ENCODE measurements at places on chromosomes 3 and 15.

- no peak for DNase-seq
Observed at GRCh38 chr3:66450390-66451022, 50.3 kb downstream of the LRIG1 start.

DNA sequence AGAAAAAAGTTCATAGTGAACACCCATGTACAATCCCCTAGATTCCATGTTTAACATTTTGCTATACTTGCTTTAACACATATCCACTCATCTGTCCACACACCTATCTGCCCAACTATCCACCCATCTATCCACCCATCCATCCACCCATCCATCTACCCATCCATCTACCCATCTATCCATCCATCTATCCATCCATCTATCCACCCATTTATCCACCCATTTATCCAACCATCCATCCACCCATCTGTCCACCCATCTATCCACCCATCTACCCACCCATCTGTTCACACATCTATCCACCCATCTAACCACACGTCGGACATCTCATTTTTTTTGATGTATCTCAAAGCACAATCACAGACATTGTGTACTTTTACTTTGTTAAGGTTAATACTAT lies 25.8 kb downstream of the RTP3 start:
- no peak for DNase-seq

- DNase-seq = no peak
Observed at GRCh38 chr3:45126730-45127129, 19.4 kb downstream of the CDCP1 start.

- no peak for DNase-seq
Observed at GRCh38 chr3:184739594-184740505, 28.0 kb upstream of the MAGEF1 start.

DNA sequence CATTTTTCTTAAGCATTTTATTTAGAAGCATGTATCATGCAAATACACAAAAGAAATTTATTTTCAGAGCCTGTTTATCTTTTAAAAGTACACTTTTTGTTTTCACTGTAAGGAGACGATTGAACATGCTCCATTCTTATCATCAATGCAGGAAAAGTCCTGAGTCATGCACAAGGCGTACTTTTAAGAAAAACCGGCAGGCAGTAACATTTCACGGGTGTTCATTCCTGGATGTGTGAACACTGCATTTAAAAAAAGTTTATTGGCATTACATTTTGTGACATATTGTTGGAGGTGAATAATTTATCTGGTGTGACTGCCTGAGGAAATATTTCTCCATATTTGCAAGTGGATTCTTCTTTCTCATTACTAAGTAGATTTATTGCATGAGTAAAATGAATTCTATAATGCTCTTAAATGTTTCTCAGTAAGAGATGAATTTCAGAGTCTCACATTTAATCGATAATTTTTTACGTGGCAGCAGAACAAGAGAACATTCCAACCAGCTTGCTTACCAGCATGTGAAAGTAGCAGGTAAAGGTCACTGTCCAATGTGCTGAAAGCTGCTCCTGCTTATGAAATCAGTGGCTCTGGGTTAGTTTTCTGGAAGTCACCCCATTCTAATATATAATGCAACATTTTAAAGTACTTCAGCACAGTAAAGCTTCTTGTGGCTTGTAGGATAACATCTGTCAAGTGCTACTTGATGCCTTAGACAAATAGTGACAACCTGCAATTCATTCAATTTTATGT lies 87.0 kb downstream of the SV2B start:
- DNase-seq = no peak

DNA sequence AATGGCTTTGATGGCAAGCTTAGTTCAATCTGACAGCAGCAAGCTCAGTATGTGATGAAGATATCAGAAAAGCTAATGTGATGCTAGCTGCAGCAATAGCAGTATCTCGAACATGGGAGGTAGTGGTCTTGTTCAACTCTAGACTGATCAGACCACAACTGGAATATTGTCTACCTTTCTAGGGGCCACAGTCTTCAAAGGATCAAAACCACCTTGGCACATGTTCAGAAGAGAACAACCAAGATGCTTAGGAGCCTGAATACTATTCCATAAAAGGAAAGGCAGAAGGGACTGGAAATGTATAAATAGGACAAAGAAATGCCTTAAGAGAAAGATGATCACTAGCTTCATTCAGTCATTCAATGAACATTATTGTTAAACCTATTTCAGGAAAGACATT lies 2.3 kb downstream of the C3orf70 start:
- DNase-seq = no peak

- DNase-seq = no peak
Observed at GRCh38 chr3:57038466-57039164, 21.8 kb upstream of the SPATA12 start.

GRCh38 chr15:59741274-59741906 lies 52.3 kb upstream of the BNIP2 start:
- no peak for DNase-seq
